Smooth muscle cell of bladder (primary cell): ENCODE measurements at places on chromosomes 7 and 10. TPM values are rescaled to one million over a fixed set of nuclear protein-coding genes. Genes with fewer than 3 reads are reported as not detected.

Gene STEAP1B
- total RNA-seq, result 4.6 and 6.9 TPM in 2 replicates

Gene PON1
- total RNA-seq, result not detected in 2 replicates

Gene TMEM213
- total RNA-seq, result not detected in 2 replicates

Gene FOXP2
- 2.4 and 3.2 TPM in 2 replicates for total RNA-seq

Gene CRHR2
- total RNA-seq, result not detected in 2 replicates

Gene COL26A1
- total RNA-seq, result not detected in 2 replicates

Gene GPER1
- total RNA-seq, result 1.00 and 1.5 TPM in 2 replicates

Gene LRRC61
- 0.85 and 1.6 TPM in 2 replicates for total RNA-seq
